ENCODE measurements at places on chromosomes 5 and 9.
A peak's percentile ranks its signal among the peaks of the same experiment; 100 is the strongest.

DNA sequence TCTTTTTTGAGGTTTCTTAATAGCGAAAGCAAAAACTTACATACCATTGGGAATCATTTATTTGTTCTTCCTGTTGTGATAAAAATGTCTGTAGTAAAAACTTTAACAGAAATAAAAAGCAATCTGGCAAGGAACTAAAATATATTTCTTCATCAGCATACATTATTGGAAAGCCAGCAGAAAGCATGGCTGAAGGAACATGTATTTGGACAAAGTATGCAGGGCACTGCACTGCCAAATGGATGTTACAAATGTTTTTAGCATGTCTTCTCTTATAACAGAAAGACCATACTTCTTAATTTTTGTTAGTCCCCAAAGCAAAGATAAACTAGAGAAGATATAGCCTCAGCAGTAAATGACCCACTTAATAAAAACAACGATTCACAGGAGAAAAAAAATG is 80.5 kb downstream of the SMIM15 start:
- DNase-seq = no peak

DNA sequence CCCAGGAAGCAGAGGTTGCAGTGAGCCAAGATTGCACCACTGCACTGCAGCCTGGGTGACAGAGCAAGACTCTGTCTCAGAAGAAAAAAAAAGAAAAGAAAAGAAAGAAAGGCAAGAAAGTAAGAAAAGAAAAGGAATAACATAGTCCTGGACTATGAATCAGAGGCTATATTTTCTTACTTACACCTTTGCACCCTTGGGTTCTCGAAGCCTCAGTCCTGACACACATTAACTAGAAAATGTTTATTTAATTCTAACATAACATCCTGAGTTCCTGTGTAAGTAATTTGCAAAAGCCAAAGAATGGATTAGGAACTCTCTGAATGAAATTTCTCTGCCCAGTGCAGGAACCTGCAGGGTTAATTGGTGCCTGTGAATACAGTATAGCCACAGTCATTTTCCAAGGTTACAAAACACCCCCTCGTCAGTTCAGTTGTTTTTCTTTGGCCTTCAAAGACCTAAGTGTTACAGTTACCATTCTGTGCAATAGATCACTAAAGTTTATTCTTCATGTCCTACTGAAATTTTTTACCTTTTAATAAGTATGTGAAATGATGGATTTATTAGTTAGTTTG is 147.6 kb downstream of the SV2C start:
- no peak for DNase-seq

DNA sequence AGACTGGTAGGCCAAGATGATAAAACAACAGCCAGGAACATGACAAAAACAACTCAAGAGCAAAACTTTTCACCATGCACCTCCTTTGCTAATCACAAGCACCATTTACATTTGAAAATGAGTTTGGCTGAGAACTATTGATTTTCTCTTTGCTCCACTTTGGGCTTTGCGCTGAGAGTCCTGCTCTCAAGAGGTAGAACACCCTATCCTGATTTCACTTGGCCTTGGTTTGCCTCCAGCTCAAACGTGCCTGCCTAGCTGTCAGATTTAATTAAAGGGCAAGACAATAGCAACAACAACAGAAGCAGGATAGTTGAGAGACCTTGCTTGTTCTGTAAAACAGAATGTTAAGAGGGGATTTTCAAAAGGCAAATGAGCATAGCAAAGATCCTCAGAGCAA is 128.2 kb upstream of the ASTN2 start:
- no peak for DNase-seq

GRCh38 chr5:179893076-179893957 is 14.4 kb downstream of the TBC1D9B start:
- DNase-seq = no peak

DNA sequence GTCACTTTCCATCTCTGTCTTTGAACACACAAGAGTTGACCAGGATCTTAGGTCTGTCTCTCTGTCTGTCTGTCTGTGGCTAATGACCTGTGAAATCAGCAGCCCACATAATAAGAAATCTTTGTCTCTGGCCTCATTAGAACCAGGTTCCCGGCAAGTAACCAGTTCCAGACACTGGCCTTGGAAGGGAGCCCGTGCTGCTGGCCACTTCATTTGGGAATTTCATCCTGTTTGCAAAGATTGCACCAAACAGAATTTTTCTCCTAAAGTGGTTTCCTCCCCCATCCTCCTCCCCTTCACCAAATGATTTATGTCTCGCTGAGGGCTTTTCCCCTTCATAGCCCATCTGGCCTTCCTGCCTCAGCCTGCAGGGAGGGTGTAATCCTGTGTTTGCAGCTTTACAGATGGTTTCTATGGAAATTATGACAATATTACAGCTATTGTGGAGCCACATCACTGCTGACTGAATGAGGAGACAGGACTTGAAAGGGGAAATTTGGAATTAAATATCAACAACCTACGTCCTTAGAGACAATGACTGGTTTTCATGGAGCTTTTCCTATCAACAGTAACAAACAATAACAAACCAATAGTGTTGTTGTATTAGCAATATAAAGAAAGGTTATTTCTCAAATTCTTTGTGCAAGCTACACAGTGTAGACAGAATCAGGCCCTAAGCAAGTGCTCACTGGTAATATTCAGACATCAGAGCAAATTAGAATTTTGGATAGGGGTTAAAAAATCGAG is 25.7 kb downstream of the DPYSL3 start:
- no peak for DNase-seq

GRCh38 chr5:155050384-155051019 is 36.9 kb downstream of the KIF4B start:
- DNase-seq = no peak

- DNase-seq = peak; percentile 84
Observed at GRCh38 chr5:150846654-150847333, 473 bp downstream of the IRGM start.

Measured in CD4-positive, alpha-beta T cell treated with Interleukin-10 for 1 hour (primary cell).